ENCODE measurements at places on chromosomes 1 and 21.

DNA sequence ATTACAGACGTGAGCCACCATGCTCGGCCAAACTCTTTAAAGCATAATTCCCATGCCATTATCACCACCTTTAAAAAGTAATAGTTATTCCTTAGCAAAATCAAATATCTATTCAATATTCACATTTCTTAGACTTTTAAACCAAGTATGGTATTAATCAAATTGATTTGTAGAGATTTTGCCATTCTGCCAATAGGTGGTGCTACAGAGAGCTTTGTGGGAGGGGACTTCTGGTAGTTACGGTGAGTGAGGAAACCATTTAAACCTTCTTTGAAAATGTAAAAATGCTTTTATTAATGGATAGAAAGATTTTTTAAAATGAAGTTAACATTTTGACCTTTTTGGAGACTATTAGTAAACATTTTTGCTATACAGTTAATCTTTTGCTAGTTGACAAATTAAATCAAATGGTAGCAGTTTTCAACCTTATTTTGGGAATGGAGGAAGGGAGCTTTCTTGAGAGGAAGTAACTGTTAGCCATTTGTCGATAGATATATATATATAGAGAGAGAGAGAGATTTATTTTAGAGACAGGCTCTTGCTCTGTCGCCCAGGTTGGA, 19.3 kb downstream of the IARS2 start:
- DNase-seq = no peak

DNA sequence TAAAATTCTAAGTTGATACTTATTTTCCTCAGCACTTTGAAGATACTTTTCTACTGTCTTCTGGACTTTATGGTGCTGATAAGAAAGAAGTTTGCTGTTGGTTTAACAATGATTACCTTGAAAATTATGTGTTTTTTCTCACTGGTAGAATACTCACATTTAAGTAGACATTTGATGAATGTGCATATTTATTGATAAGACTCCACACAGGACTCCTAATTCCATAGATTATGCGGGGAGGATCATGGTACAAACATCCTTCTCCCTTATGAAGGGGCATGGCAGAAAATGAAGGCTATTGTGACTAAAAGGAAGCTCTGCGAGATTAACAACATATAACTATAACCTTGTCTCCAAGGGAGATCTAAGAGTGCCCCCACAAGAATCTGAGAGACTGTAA, 28.5 kb upstream of the ALDH9A1 start:
- no peak for DNase-seq

DNA sequence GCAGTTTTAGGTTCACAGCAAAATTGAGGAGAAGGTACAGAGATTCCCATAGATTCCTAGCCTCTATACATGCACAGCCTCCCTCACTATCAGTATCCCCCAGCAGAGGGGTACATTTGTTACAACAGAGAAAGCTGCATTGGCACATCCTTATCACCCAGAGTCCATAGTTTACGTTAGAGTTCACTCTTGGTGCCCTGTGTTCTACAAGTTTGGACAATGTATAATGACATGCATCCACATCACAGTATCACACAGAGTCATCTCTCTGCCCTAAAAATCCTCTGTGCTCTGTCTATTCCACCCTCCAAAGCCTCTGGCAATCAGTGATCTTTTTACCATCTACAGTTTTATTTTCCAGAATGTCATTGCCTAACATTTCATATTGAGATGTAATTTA, 22.3 kb upstream of the RGS16 start:
- no peak for DNase-seq

GRCh38 chr1:40732756-40733301, 41.3 kb downstream of the NFYC start:
- DNase-seq = no peak

GRCh38 chr1:23098463-23099170, 70.0 kb downstream of the LUZP1 start:
- DNase-seq = peak; percentile 47

DNA sequence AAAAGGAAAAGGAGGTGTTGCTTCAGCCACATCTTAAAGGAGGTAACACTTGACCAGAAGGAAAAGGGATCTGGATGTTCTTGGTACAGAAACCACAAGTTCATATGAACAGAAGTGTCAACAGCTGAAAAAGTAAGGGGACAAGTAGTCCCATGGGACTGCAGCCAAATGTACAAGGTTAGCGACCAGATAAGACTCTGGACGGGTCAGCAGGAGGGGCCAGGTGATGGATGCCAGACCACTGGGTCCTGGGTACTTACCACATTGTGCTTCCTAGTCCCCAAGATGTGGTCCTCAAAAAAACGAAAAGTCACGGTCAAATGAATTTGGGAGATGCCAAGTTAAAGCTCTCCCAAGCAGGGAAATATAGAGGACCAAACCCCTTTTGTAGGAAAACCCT, 16.6 kb upstream of the BMP8A start:
- no peak for DNase-seq

- peak; percentile 25 for DNase-seq
These were observed 19.5 kb upstream of the PSMB2 start for GRCh38 chr1:35660581-35661473.

GRCh38 chr1:172809750-172810149, 150.8 kb downstream of the FASLG start:
- DNase-seq = no peak

DNA sequence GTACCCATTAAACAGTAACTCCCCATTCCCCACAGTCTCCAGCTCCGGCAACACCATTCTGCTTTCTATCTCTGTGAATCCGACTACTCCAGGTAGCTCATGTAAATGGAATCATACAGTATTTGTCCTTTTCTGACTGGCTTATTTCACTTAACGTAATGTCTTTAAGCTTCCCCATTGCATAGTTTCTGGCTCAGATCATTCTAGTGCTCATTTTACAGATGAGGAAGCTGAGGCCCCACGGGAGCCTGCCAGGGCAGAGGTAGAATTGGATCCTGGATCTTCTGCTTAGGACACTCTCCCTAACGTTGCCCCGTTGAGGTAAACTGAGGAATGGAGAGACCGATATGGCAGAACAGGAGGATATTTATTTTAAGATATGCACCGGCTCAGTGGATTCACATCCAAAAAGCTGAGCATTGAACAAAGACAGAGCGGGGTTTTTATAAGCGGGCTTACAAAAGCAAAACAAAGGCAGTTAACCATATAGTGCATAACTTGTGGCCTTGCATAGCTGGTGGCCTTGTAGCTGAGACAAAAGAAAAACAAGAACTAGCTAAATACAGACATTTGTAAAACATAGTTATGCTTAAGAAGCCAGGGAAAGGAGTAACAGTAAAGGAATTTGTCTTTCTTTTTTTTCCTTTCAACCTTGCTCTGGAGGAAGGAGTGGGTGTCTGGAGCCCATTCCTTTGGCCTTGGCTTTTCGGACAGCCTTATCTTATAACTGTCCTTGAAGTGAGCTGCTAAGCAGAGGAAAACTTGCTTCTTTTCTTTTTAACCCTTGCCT, 15.3 kb upstream of the KLHDC8A start:
- no peak for DNase-seq

All from right renal cortex interstitium (tissue), 3 donors.